ENCODE measurements at places on chromosomes 12 and 14.

GRCh38 chr14:94879537-94879936, 109.6 kb upstream of the GSC start:
- DNase-seq, result no peak

- peak; percentile 67 for DNase-seq
Observed at GRCh38 chr12:132162508-132163031, 18.3 kb downstream of the NOC4L start.

- DNase-seq, result no peak
Observed at GRCh38 chr14:46887144-46887543, 235.6 kb upstream of the RPL10L start.

DNA sequence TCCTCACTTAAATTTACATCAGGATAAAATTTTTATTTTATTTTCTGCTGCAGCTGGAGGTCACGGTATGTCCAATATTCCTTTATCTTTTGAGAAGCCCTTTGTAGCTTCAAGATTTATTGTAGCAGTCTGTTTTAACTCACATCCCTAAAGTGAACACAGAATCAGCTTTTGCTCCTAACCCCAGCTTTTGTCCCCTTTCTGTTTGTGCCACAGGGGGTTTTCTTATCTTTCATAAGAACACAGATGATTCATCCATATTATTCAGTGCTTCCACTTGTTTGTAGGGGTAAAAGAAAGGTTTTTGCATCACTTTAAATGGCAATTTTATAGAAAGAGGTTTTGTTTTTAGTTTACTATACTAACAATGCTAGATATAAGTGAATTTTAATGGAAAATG, 21.8 kb upstream of the PIK3C2G start:
- no peak for DNase-seq

- no peak for DNase-seq
Observed at GRCh38 chr12:42217656-42218055, 20.4 kb downstream of the YAF2 start.

DNA sequence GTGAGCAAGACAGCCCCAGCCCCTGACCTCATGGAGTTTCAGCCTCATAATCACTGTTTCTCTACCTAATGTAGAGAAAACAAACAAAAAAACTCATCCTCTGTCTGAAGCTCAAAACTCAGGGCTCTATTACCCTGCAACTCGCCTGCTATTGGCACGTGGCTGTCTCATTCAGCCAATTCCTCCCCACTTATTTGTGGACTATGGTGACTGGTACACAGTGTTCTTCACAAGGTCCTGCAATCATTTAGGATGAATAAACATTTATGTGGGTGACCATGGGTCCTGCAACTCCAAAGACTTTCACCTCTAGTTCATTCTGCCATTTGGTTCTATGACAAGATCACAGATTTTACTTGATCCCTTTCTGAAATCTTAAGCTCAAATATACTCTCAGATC, 4.7 kb downstream of the PPP2R3C start:
- no peak for DNase-seq

DNA sequence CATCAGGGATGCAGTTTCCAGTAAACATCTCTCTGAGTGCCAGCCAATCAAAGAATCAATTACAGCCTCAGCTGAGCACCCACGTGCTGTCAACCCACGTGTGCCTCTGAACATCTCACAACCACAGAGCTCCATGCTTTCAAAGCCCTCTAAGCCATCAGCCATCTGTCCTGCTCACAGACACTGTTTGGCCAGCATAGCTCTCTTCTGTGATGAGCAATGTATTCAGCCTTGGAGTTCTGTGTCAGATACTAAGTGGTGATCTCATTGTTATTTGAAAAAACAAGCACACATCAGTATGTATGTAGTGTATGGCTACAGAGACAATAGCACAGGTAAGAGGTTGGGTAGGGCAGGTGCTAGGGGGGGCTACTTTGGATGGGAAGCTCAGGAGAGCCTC, 94.3 kb downstream of the RGS6 start:
- no peak for DNase-seq

GRCh38 chr12:94100211-94100627, 48.2 kb upstream of the PLXNC1 start:
- peak; percentile 94 for DNase-seq

DNA sequence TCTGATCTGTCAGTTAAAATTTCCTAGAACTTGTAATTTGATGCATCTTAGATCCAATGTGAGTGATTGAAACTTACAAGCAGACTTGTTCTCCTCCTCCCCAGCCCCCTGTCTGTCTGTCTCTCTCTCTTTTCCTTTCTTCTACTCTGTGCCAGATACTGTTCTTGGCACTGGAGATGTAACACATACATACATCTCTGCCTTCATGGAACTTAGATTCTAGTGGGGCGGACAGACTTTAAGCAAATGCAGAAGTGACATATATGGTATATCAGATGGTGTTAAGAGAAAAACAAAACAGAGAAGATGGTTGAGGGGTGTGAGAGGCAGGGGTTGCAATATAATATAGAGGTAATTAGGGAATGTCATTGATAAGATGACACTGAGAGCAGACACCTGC, 6.6 kb downstream of the CHST11 start:
- DNase-seq, result no peak

DNA sequence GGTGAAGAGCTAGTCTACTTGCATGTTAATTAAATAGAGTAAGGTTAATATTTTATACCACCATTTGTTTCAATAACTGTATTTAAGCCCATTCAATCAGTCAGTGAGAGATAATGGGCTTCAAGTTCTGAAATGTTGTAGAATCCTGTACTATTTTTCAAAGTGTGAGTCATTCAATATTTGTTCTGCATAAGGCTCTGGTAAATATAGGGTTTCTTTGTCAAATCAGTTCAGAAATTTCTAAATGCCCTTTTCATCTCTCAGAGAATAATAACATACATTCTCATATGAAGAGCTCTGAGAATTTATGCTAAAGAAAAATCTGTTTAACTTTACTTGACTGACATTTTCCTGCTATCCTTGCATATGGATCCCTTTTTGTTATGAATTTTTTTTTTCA, 493.3 kb downstream of the TMTC2 start:
- DNase-seq, result no peak

DNA sequence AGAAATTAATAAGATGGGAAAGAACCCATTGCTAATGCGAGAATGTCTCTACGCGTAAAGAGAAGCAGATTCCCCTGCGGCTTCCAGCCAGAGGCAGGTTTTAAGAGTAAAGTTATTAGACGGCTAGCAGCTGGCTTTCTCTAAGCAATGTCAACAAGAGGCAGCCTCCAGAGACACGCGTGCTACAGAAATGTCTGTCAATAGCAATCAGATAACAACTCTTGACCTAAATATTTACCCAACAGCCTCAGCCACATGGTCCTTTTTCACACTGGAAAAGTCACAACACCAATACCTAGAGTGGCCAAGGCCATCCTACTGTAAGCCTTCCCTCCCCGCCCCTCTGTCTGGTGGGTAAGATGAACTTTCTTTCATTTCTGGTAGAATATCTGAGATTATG, 146.0 kb upstream of the SFSWAP start:
- DNase-seq, result no peak

- peak; percentile 97 for DNase-seq
Observed at GRCh38 chr12:94640134-94640928, 10.0 kb downstream of the TMCC3 start.

- DNase-seq, result no peak
Observed at GRCh38 chr12:43008953-43009845, 419.7 kb upstream of the PRICKLE1 start.

DNA sequence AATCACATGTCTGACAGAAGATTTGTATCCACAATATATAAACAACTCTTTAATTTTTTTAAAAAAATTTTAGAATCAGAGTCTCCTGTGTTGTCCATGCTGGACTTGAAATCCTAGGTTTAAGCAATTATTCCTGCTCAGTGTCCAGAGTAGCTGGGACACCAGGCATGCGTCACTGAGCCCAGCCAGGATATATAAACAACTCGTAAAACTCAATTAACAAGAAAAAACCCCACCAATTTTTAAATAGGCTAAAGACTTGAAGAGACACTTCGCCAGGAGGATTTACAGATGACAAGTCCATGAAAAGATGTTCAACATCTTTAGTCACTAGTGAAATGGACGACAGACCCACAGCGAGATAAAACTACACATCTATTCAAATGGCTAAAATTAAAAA, 2.0 kb upstream of the SCN8A start:
- no peak for DNase-seq

GRCh38 chr14:96514694-96515093, 12.5 kb downstream of the PAPOLA start:
- no peak for DNase-seq

DNA sequence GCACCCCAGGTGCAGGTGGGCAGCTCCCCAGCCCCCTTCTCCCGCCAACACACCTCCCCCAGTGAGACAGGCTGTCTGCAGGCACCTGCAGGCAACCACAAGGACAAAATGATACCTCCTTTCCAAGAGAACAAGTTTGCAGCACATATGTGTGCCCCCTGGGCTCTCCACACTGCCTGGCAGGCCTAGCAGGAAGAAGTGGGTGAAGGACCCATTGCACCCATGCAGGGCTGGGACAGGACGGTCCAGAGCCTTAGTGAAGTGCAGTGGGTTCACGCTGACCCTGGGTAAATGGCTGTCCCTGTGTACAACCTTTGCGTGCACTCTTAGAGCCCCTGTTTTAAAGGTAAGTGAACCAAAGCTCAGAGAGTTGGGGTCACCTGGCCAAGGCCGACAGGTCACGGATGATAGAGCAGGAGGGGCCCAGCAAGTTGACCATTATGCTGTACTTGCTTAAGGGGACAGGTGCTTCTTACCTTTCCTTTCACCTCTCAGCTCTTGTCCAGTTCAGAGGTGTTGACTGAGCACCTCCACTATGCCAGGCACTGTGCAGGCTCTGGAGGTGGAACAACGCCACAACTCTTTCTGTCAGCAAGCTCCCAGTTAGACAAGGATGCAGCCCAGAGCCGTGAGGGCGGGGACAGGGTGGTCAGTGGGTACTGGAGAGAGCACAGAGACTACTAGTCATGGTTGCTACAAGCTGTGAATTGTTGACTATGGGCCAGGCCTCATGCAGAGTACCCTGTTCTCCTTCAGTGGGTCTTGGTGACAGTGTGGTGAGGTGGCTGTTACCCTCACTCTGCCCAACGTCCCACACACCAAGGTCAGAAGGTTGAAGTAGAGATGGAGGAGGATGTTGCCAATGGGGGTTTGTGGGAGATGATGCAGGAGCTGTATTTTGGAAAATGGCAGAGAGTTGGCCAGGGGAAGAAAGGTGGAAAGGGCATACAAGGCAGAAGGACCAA, 125.9 kb downstream of the PAPOLA start:
- DNase-seq, result no peak

DNA sequence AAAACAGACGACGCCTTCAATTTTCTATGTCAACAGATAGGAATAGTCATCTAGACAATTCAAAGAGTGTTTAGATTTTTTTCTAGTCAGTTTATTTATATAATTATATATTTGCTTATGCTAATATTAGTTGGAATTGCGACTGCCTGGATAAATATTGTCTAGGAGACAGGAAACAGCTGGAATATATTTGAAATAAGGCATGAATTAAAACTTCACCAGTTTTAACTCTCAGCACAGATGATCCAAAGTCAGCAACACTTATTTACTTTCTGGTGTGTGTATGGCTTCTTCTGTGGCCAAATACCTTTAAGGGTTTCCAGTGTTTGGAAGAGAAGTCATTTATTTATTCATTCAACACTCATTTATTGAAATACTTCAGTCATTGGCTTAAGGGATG, 1215.4 kb upstream of the USP15 start:
- DNase-seq, result no peak

DNA sequence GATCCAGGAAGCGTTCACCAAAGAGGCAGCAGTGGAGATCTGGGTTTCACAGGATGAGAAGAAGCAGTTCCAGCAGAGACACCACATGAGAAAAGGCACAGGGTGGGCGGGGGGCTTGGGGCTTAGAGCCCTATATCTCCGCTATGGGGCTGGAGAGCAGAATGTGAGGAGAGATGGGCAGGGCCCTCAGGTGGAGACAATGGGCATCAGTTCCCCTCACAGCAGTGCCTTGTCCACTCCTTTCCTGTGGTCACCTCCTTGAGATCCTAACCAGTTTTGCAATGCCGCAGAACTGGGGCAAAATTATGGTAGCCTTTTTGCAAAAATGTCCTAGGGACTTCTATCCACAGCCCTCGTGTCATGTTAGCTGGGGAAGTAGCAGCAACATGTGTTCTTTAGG, 27.5 kb downstream of the DHRS2 start:
- no peak for DNase-seq

GRCh38 chr12:74537126-74537706, 419 bp upstream of the ATXN7L3B start:
- DNase-seq, result peak; percentile 62

DNA sequence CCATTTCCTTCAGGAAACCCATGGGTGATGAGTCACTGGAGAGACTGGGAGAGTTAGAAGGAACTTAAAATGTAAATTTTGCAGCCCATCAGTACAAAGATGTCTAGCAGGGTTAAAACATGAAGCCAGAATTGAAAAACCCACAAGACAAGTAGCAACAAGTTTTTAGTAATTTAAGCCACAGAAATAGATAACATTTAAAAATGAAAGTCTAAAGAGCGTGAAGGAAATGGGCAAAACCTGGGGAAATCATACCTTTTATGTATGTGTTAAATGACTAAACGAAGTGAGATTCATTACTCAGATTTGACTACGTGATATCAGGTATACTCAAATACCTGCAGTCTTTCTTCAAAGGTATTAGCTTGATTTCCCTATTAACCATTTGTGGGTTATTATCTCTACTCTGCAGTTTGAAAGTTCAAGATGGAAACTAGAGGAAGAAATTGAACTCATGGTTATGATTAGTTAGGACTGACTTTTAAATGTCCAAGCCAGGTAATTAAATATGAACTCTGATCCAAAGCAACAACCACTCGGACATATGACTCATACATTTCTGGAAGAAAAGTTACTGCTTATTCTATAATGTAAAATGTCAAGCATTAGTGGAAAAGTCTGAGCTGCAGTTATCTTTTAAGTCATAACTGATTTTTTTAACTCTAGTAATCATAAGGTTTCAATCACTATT, 84.1 kb downstream of the ITPR2 start:
- DNase-seq, result peak; percentile 26

DNA sequence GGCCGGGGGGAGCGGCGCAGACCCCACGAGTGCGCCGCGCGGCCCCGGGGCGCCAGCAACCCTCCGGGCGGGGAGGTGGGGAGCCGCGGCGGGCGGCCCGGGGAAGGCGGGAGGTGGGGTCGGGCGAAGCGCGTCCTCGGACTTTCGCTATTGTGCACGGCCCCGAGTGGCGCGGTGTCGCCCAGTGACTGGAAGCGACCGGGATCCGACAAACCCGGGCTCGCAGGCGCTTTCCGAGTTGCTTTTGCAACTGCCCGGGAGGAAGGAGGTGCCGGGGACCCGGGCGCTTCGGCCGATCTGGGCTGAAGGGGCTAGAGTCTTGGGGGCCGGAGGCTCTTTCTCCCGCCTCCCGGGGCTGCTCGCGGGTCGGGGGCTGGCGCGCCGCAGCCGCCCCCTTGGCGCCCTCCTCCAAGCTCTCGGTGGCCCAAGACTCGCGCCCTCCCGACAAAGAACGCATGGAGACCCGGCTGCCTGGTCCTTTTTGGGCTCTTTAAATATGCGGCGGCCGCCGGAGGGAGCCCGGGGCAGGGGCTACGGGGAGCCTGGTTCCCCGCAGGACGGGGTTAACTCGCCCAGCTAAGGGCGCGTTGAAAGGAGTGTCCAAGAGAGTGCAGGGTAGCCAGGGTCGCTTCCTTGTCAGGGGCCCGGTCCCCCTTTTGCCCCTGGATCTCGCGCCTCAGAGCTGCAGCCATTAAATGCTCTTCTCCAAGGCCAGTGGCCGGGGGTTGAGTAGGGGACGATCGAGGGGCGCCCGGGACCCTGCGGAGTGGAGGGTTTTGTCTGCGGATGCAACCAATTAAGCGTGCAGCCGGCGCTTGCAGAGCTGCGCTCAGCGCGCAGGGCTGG, 1.4 kb downstream of the HMGA2 start:
- DNase-seq, result no peak
